ENCODE measurements at places on chromosomes 4 and X.
A peak's percentile ranks its signal among the peaks of the same experiment; 100 is the strongest.

DNA sequence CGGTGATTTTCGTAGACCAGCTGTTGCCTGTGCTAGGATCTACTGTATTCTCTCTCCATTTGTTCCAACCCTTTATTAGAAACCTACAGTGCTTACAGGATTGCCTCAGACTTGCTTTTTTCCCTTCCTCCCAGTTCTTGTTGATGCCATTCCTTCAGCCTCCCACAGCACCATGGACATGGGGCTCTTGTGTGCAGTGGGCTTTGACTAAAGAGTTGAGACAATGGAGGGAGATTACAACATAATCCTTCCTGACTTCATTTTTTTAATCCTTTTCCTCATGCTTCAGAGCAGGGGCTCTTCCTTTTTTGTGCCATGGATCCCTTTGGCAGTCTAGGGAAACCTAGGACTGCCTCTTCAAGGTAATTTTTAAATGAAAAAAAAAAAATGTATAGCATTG is 92.1 kb downstream of the BMPR1B start:
- no peak for DNase-seq

- no peak for DNase-seq
Observed at GRCh38 chrX:47247206-47247998, 14.6 kb downstream of the USP11 start.

GRCh38 chrX:13747836-13748235 is 13.3 kb downstream of the OFD1 start:
- peak; percentile 34 for DNase-seq

DNA sequence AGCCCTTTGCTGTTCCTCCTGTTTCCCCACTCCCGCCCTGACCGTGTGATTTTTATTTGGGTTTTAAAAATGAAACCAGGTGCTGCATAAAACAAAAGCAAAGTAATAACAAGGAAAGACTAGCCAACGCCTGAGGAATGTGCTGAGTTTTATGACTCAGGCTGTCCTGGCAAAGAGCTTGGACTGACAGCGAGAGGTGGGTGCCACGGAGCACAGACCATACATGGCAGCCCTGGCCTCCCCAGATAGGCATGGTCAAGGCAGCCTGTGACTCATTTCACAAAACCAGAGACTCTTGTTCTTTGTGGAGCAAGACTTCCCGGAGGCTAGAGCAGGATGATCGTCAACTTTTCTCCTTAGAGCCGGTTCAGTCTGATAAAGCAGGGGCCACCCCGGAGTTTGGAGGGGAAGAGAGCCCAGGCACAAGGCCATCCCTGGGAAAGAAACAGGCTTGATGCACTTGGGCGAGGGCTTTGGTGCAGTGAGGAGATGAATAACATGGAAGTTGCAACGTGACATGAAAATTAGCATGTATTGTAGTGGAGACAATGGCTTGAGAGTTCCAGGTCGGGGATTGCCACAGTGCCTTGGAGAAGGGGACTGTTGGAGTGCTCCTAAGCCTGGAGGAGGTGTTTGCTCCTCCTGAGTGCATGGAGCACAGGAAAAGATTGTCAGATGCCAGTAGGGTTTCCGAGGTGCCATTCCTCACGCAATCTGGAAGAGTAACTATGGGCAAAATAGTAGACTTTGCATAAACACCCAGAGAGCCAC is 54.8 kb downstream of the C4orf51 start:
- DNase-seq = no peak

GRCh38 chr4:159134429-159134828 is 31.6 kb downstream of the RAPGEF2 start:
- DNase-seq = no peak

All from naive B cell (primary cell).